ENCODE measurements at places on chromosomes 6 and 20.
A peak's percentile ranks its signal among the peaks of the same experiment; 100 is the strongest.

DNA sequence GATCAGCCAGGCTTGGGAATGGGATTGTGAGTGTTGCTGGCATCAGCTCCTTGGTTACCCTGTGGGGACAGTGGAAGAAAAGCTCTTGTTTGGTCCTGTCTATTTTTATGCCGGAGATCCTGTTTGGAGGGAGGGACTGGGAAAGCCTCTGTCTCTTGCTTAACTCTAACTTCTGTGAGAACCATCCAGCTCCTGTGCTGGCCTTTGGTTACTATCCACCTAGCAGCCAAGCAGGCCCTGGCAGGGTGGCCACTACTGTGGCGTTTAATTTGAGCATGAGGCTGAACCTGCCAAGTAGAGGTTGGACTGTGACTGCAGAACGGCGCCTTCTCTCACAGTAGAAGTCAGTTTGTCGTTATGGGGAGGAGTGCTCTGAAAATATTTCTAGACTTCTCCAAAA lies 193.3 kb downstream of the UTRN start:
- no peak for DNase-seq

GRCh38 chr6:38701551-38701950 lies 1.4 kb downstream of the GLO1 start:
- peak; percentile 10 for DNase-seq

DNA sequence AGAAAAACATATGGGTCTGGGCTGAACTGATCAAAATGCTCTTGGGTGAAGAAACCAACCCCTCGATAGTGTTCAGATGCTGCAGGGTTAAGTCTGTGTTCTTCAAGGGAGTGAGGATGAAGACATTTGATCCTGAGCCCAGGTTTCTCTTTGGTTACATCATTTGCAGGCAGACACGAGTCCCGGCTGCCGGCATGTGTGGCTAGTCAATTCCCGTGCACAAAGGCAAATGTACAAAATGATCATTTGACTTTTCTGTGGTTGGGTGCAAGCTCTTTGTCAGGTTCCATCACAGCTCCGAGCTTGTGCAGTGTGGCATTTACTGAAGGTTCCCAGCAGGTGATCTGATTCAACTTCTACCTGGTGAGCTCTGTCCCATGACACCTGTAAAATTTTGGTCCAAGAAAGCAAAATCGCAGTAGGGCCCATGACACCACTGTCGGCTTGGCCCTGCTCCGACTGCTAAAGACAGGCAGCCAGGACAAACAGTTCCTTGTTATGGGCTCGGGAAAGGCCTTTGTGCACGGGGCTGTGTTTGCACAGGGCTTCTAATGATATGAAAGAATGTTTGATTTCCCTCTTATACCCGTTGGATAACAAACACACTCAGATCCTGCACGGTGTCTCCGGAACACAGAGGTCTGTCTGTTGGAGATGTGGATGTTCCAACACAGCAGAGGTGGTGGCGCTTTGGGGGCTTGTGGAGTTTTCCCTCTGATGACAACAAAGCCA lies 46.9 kb downstream of the GJA10 start:
- no peak for DNase-seq

DNA sequence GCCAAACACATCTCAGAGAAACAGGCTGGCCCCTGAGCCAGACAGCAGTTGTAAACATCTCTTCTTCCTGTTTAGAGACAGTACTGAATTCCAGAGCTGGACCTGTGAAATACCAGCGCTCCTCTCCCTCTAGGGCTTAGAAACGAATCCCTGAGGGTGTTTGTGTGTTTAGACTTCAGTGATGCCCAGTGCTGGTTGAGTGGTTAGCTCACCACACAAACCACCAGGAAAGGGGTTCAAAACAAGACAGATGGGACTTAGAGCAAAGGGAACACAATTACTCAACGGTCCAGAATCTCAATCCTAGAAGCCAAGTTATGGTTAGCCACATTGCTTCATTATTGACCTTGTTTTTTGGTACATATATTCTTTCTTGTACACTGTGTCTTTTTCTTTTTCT lies 108.7 kb upstream of the TMEM170B start:
- no peak for DNase-seq

DNA sequence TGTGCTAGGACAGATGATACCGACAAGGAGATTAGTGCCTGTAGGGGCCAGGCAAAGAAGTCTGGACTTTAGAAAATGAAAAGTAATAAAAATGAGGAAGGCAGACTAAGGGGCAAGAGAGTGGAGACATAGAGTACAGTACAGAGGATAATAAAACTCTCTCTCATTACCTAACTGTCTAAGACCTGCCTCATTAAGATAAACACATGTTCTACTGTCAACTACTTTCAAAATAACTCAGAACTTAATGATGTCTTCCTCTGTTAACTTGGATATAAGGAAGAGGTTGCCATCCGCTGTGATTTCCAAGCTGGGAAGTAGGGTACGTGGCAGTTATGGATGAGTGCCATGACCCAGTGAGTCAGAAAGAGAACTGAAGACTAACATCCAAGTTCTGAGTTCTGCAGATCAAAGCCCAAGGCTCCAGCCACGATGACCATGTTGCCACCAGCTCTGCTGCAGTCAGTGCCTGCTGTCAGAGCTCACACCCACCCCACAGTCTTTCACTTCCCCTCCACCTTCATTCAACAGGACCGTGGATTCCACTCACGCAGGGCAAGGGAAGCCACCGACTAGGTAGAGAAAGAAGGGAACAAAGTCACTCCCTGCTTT lies 81.8 kb downstream of the KIF16B start:
- DNase-seq, result no peak

DNA sequence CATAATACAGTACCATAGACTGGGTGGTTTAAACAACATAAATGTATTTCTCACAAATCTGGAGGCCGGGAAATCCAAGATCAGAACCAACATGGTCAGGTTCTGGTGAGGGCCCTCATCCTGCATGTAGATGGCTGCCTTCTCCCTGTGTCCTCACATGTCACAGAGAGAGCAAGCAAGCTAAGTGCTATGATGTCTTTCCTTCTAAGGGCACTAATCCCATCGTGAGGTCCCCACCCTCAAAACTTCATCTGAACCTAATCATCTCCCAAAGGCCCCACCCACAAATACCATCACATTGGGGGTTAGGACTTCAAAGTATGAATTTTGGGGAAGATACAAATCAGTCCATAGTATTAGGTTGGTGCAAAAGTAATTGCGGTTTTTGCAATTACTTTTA lies 56.8 kb downstream of the CCDC170 start:
- DNase-seq, result no peak

DNA sequence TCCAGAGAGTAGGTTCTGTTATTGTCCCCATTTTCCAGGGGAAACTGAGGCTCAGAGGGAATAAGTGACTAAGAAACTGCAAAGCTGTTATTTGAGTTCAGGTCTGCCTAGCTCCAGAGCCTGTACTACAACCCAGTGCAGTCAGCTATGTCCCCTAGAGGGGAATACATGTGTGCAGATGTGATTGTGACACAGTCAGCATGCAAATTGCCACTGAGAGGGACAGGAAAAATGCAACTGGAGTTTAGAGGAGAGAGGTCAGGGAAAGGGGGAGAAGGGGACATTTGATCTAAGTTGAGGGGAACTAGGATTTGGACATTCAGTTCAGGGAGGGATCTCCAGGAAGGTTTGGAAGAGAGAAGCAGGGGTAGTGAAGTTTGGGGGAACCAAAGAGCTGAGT lies 38.6 kb upstream of the EPB41L1 start:
- DNase-seq, result no peak

- DNase-seq, result no peak
Measured at GRCh38 chr6:37864250-37864649, 44.7 kb downstream of the ZFAND3 start.

DNA sequence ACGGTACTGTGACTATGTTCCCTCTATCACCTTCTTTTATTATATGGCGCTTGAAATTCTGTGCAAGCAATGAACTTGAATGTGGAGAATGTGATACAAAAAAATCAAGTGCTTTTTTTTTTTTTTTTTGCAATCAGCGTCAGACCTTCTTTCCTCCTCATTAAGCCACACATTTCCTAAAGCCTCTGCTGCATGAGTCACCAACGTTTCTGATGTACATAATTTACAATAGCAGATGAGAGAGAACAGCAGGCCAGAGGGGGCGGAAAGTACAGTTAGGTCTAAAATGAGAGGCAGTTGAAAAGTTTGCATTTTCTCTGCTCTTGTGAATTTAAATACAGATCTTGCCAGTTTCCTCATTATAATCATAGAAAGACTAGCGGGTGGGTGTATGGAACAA lies 114.6 kb upstream of the RIPOR2 start:
- DNase-seq, result peak; percentile 77

DNA sequence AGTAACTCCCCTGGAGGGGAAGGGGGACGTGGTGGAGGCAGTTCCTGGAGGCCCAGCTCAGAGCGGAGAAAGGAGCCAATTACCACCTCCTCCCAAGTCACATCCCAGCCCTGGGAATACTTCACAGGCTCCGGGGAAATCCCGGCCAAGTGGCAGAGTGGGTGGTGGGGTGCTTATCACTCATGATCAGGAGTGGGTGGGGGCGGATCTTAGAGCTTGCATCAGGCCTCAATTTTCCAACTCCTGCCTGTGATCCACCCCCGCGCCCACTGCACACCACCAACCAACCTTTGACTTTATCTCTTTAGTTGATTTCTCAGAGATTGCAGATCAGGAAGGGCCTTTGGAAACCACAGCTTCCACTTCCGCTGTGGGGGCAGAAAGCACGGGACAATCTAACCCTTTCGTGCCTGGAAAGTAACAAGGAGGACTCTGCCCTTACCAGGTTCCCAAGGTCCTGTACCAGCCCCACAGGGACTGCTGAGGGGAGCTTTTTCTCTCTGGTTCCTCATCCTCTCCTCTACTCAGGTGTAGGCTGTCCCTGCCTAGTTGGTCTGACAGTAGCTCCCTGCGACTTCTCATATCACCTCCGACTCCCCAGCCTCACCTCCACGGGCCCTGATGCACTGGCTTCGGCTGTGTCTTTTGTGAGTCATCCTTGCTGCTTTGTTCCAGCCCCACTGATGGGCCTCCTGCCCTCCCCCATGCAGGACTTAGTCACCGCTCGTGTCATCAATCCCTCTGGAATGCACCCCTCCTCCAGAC lies 24.9 kb upstream of the IER3 start:
- DNase-seq, result peak; percentile 51

DNA sequence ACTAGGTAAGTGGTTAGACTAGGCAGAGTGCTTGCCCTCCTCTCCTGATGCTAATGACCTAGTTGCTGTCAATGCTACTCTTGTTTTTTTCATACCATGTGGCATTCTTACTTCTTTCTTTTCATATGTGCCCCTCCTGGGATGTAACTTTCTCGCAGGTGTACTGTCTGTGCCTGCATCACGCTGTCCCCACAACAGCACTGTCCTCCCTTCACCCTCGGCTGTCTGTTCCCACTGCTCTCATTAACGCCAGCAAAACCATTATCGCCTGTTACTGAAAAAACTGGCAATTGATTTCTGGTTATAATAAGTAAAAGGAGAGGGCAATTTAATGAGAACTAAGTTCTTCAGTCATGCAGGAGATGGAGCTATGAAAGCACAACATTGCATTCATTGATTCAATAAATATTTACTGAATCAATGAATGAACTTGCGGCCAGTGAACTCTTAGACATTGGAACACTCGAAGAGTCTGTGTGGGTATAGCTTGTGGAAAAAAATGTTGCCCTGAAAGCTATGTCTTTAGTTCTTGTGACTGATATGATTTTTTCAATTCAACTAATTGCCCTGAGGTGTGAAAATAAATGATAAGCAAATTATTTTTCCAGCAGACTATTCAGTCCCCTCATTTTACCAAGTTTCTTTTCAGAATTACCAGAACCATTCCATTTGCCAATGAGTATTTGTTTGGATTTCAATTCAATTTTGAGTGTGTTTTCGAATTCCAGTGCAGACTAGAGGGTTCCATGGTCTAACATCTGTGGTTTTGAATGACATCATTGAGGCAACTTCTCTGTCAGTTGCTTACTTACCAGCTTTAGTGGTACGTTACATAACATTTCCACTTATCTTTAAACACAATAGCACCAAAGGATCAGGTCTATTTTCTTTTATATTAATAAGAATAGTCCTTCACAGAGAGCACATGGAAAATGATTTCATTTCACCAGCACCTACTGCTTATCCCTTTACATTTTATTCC lies 2.1 kb downstream of the SLC17A4 start:
- no peak for DNase-seq

GRCh38 chr6:155130161-155130853 lies 133.5 kb upstream of the CLDN20 start:
- no peak for DNase-seq

GRCh38 chr6:31888276-31889258 lies 8.9 kb downstream of the EHMT2 start:
- peak; percentile 43 for DNase-seq

GRCh38 chr6:147538821-147539220 lies 30.3 kb downstream of the SAMD5 start:
- no peak for DNase-seq

GRCh38 chr6:161443848-161444247 lies 170.0 kb upstream of the AGPAT4 start:
- DNase-seq, result no peak

- DNase-seq, result peak; percentile 52
Measured at GRCh38 chr20:8043687-8044282, 24.2 kb upstream of the TMX4 start.

DNA sequence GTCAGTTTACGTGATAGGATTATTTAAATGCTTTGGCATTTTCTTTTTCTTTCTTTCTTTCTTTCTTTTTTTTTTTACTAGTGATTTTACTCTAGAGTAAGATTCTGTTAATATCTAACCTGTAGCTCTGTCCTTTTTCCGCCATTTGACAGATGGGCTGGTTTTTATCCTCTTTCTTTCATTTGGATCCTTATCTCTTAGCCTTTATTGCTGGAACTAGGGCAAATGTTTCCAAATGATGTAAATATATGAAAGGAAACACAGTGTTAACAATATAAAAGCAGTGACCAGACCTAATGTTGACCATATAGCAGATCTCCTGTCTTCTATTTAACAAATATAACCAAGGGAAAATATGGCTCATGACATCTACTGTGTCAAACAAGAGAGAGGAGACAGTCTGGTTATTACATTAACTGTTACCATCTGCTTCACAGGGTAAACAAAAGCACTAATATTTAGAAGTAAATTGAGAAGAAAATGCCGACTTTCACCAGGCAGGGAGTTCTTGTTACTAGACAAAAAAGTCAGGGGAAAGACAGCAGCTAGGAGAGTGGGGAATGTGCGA lies 59.8 kb upstream of the GCLC start:
- no peak for DNase-seq

DNA sequence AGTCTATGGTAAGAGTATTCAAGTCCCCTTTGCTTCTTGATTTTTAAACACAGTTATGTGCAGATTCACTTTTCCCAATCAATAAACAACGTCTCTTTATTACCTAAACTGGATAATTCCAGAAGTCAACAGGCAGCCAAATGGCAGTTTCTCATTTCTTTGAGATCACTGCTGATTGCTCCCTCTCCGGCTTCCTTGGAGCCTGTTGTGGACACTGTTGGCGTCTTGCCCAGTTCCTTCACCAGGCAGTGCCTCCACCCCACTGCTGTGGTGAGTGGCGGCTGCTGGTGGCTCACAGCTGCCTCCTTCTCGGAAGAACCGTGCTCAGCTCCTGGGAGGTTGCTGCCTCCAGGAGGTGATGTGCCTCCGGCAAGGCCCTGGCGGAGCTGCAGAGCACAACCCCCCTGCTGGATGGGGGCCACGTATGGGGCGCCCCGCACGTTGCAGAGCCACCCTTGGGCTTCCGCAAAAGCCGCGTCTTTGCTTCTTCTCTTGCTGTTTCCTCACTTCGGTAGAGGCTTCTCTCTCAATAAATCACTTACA lies 105.1 kb upstream of the CNKSR3 start:
- peak; percentile 78 for DNase-seq
